Caco-2 (cell line): ENCODE measurements at places on chromosomes 2 and 18. TPM values are rescaled to one million over a fixed set of nuclear protein-coding genes. Genes with fewer than 3 reads are reported as not detected.

- DNase-seq: no peak
Measured at GRCh38 chr2:161384864-161385263, 31.2 kb upstream of the TBR1 start.

GRCh38 chr2:38866773-38867443 lies 8.8 kb downstream of the DHX57 start:
- no peak for DNase-seq

DNA sequence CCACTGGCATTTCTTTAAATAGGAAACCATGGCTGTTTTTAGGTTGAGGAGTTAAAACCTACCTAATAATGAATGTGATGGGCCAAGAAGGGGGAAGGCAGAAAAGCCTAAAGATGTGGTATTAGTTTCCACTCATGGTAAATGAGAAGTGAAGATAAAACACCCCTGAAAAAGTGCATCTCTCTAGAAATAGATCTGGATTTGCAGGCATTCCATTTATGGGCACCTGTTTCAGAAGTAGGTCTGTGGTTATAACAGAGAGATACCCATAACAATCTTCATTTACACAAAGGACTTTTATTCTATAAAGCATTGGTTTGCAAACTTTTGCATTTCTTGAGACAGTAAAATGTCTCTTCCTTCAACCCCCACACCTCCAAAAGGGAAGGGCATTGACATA lies 62.1 kb downstream of the PRKCE start:
- no peak for DNase-seq

The IL36B gene
- not detected in 2 replicates for total RNA-seq

DNA sequence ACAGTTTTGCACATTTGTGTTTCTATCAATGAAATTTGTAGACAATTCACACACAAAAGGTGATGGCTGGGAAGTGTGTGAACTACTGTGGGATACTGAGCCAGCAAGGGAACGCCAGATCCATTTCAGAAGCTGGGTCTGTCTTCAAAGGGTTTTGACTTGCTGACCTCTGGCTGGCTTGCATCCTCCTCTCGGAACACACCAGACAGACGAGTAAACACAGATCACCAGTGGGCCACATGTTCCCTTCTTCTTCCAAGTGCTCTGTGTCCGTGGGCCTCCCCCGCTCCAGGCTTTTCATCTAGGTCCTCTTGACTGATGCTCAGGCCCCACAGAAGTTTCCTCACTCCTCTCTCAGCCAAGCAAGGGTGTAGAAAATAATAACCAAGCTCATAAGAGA lies 122.2 kb upstream of the OSR1 start:
- no peak for DNase-seq

The RAD51AP2 gene
- total RNA-seq: not detected in 2 replicates
